ENCODE measurements at places on chromosomes 13 and 19. TPM values are rescaled to one million over a fixed set of nuclear protein-coding genes. Genes with fewer than 3 reads are reported as not detected.

LYPD5 gene
- polyA plus RNA-seq, result 4.3 TPM

JAK3 gene
- 4.7 TPM for polyA plus RNA-seq

ADGRL1 gene
- 158 TPM for polyA plus RNA-seq

FUT3 gene
- 0.15 TPM for polyA plus RNA-seq

TMEM161A gene
- polyA plus RNA-seq, result 103 TPM

SLAIN1 gene
- polyA plus RNA-seq, result 35.0 TPM

MYO1F gene
- polyA plus RNA-seq, result 1.4 TPM

ICAM1 gene
- polyA plus RNA-seq, result 5.2 TPM

SYNGR4 gene
- 0.41 TPM for polyA plus RNA-seq

SULT2A1 gene
- polyA plus RNA-seq, result not detected

LILRA2 gene
- not detected for polyA plus RNA-seq

TPTE2 gene
- polyA plus RNA-seq, result not detected

ZGLP1 gene
- polyA plus RNA-seq, result 8.2 TPM

SH2D3A gene
- 14.5 TPM for polyA plus RNA-seq

CRYL1 gene
- polyA plus RNA-seq, result 8.2 TPM

NRTN gene
- 5.9 TPM for polyA plus RNA-seq

SBNO2 gene
- polyA plus RNA-seq, result 12.2 TPM

CXCL17 gene
- not detected for polyA plus RNA-seq

ZNF491 gene
- 0.31 TPM for polyA plus RNA-seq

CPB2 gene
- polyA plus RNA-seq, result not detected

PLEKHG2 gene
- polyA plus RNA-seq, result 16.9 TPM

AKAP8L gene
- 75.1 TPM for polyA plus RNA-seq

PRDX2 gene
- polyA plus RNA-seq, result 748 TPM

MISP gene
- 0.52 TPM for polyA plus RNA-seq

AXL gene
- polyA plus RNA-seq, result 62.4 TPM

NFKBIB gene
- polyA plus RNA-seq, result 62.3 TPM

C1QTNF9B gene
- polyA plus RNA-seq, result 0.09 TPM

SF3A2 gene
- polyA plus RNA-seq, result 31.2 TPM

KIR3DL2 gene
- not detected for polyA plus RNA-seq

Data from H1 (cell line).